ENCODE measurements at places on chromosomes 3 and 15. TPM values are rescaled to one million over a fixed set of nuclear protein-coding genes. Genes with fewer than 3 reads are reported as not detected.

- no peak for DNase-seq
Measured at GRCh38 chr3:107882881-107883280, 207.9 kb downstream of the CD47 start.

GRCh38 chr15:64634027-64634426 is 141.4 kb downstream of the RBPMS2 start:
- peak; percentile 24 for DNase-seq

DNA sequence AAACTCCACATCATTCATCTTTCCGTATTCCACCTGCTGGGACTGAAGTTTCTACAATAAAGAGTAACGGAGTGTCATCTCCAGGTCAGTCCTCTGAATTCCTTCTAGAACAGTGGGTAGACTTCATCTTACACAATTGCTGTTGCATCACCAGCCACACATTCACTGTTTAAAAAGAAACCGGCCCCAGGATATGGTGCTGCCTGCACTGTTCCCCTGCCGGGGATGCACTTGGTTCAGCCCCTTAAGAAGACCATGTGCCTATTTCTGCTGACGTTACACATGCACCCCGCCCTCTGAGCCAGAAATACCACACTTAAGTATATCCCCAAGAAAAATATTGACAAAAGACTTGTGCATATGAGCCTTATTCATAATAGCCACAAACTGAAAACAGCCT is 233.4 kb downstream of the FEZF2 start:
- no peak for DNase-seq

PLAAT1 gene
- total RNA-seq: not detected
